ENCODE measurements at places on chromosomes 3 and 15. TPM values are rescaled to one million over a fixed set of nuclear protein-coding genes. Genes with fewer than 3 reads are reported as not detected.

Gene PLA2G4D
- total RNA-seq, result not detected

Gene SOX2
- 0.79 TPM for total RNA-seq

Gene OXSR1
- total RNA-seq, result 76.0 TPM

DNA sequence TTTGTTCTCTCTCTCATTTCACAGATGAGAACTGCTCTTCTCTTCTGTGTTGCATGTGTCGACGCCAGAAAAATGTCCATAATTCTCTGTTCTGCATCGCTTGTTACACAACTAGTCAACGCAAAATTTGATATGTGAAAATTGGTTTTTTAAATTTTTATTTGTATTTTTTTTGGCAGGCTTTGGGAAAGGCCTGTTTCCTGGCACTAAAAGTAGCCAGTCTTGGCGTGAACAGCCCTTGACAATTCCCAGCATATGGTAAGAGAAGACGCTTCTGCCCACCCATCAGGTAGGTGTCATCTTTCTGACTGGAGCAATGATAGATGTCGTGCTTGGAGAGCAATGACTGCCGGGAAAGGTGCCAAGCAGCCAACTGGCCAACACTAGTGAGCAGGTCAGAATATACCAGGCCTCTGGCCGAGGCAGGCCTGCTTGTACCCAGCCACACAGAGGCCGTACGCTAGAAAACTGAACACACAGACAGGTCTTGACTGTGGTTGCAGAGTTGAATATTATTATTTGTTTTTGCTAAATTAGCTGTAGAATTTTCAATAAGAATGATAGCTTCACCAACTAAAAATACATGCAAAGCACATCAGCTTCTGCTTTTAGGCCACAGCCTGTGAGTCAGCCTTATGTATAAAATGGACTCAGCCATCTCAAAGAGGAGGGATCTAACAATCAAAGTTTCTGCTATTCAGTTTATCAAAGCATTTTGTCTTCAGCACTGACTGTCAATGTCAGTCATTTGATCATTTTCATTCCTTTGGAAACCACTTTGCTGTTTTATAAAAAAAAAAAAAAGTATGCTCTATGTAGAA is 837.5 kb downstream of the MCTP2 start:
- DNase-seq, result no peak

GRCh38 chr3:72152551-72153476 is 367.9 kb upstream of the PROK2 start:
- no peak for DNase-seq

Gene IL16
- total RNA-seq, result 2.0 TPM

DNA sequence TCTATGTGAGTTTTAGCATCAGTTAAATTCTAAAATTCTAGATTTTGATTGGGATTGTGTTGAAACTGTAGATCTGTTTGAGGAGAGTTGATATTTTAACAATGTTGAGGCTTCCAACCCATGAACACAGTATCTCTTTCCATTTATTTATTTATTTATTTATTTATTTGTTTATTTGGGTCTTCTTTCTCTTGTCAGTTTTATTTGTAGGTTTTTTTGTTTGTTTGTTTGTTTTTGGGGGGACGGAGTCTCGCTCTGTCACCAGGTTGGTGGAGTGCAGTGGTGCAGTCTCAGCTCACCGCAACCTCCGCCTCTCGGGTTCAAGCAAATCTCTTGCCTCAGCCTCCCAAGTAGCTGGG is 25.3 kb downstream of the MRAS start:
- DNase-seq, result no peak

GRCh38 chr15:97483232-97483631 is 477.3 kb upstream of the ARRDC4 start:
- DNase-seq, result no peak

DNA sequence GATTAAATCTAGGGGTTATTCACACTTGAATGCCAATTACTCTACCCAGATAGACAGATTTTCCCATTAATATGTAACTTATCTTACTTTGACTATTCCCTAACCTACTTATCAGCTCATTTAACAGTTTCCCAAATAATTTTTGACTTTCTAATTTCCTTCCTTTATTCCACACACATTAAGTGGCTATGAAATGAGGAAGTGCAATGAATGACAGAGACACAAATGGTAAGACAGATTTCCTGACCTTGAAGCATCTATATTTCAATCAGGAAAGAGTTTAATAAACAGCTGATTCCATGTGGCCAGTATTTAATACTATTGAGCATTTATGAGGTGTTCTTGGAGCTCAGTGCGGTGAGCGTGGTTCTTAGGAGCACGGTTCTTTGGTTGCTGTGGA is 78.8 kb downstream of the SLC7A14 start:
- no peak for DNase-seq

DNA sequence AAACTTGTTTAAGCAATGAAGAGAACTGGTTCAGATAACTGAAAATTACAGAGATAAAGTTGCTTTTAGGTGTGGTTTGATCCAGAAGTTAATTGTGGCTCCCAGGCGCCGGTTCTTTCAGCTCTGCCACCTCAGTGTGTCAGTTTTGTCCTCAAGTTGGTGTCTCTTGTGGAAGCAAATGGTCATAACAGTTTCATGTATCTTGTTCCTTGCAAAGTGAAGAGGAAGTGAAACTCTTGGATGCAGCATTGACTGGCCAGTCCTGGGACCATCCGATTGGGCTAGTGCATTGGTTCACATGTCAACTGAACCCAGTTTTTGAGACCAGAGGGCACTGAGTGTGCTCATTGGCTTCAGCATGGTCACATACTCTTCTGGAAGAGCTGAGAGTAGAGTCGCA is 181.4 kb upstream of the GRM7 start:
- no peak for DNase-seq

- DNase-seq, result no peak
These were observed 18.1 kb upstream of the RAF1 start for GRCh38 chr3:12681943-12682390.

Gene GNB4
- 77.6 TPM for total RNA-seq

Gene FBXO40
- total RNA-seq, result 0.08 TPM

Gene ZBTB20
- 24.5 TPM for total RNA-seq

- DNase-seq, result no peak
These were observed 25.6 kb upstream of the GPR171 start for GRCh38 chr3:151228666-151229040.

GRCh38 chr3:20798666-20799065 is 612.7 kb upstream of the SGO1 start:
- no peak for DNase-seq

DNA sequence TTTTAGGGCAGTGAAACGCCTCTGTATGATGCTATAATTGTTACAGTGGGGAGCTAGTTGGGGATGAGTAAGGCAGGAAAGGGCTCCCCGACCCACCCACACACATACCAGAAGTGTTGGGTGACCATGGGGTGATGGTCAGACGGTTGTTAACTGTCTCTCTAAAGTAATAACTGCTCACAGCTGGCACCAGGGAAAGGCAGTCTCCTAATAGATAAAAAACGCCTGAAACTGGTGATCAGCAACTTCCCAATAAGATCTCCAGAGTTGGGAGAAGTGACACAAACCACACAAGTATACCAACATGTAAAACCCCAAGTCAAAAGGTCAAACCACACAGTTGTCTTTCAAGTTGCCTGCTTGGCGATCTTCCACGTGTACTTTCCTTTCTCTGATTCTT is 346.5 kb upstream of the CNTN4 start:
- no peak for DNase-seq

DNA sequence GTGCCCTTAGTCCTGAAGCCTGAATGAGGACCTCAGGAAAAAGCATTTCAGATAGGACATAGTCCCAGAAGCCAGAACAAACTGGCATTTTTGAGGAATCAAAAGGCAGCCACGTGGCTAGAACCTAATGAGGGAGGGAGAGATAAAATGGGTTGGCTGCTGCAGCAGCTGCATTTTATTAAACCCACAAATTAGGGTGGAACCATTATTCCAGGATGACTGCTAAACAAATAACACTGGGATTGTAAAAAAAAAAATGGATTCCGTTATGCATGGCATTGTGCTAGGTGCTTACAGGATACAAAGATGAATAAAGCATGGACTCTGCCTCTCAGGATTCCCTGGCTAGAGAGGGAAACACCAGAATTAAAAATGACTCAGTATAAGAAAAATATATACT is 141.5 kb downstream of the SATB1 start:
- DNase-seq, result no peak

Gene SMCO1
- not detected for total RNA-seq

GRCh38 chr3:32431481-32431880 is 39.8 kb downstream of the CMTM7 start:
- DNase-seq, result no peak

Gene BSN
- 0.82 TPM for total RNA-seq

Gene FOXB1
- not detected for total RNA-seq

Gene PRICKLE2
- 48.2 TPM for total RNA-seq

Gene ZNF774
- total RNA-seq, result 3.2 TPM
